ENCODE measurements at places on chromosomes 5 and 9. TPM values are rescaled to one million over a fixed set of nuclear protein-coding genes. Genes with fewer than 3 reads are reported as not detected.

SV2C gene
- polyA plus RNA-seq, result 0.56 TPM

ICE1 gene
- 12.6 TPM for polyA plus RNA-seq

CDKN2B-AS1 gene
- polyA plus RNA-seq, result 0.22 TPM

CCDC180 gene
- 3.4 TPM for polyA plus RNA-seq

RASEF gene
- 1.3 TPM for polyA plus RNA-seq

TMEM252 gene
- polyA plus RNA-seq, result 0.24 TPM

MEIKIN gene
- not detected for polyA plus RNA-seq

CDC14B gene
- polyA plus RNA-seq, result 11.7 TPM

NUDT2 gene
- 36.2 TPM for polyA plus RNA-seq

CCL28 gene
- polyA plus RNA-seq, result 0.68 TPM

LRRC70 gene
- polyA plus RNA-seq, result 5.4 TPM

GLDC gene
- polyA plus RNA-seq, result 2.9 TPM
